ENCODE measurements at places on chromosomes 3 and 15. TPM values are rescaled to one million over a fixed set of nuclear protein-coding genes. Genes with fewer than 3 reads are reported as not detected.

GRCh38 chr3:49198161-49198560, 26.8 kb downstream of the KLHDC8B start:
- no peak for DNase-seq

DNA sequence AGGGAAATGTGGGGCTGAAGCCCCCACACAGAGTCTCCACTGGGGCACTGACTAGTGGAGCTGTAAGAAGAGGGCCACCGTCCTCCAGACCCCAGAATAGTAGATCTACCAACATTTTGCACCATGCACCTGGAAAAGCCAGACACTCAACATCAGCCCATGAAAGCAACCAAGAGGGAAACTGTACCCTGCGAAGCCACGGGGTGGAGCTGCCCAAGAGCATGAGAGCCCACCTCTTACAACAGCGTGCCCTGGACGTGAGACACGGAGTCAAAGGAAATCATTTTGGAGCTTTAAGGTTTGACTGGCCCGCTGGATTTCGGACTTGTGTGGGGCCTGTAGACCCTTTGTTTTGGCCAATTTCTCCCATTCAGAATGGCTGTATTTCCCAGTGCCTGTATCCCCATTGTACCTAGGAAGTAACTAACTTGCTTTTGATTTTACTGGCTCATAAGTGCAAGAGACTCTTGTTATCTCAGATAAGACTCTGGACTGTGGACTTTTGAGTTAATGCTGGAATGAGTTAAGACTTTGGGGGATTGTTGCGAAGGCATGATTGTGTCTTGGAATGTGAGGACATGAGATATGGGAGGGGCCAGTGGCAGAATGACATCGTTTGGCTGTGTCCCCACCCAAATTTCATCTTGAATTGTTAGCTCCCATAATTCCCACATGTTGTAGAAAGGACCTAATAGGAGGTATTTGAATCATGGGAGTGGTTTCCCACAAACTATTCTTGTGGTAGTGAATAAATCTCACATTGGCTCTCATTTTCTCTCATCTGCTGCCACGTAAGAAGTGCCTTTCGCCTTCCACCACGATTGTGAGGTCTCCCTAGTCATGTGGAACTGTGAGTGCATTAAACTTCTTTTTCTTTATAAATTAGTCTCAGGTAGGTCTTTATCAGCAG, 105.8 kb downstream of the CBLB start:
- DNase-seq = no peak

- DNase-seq = no peak
Measured at GRCh38 chr15:77775373-77775772, 142.7 kb upstream of the LINGO1 start.

- no peak for DNase-seq
Measured at GRCh38 chr3:39808467-39809180, 785 bp upstream of the MYRIP start.

Gene GPR27
- total RNA-seq = 0.79 TPM

- DNase-seq = no peak
Measured at GRCh38 chr3:113439606-113440005, 1.7 kb downstream of the CFAP44 start.

Gene IQGAP1
- total RNA-seq = 82.8 TPM

Gene TTC14
- 54.9 TPM for total RNA-seq

DNA sequence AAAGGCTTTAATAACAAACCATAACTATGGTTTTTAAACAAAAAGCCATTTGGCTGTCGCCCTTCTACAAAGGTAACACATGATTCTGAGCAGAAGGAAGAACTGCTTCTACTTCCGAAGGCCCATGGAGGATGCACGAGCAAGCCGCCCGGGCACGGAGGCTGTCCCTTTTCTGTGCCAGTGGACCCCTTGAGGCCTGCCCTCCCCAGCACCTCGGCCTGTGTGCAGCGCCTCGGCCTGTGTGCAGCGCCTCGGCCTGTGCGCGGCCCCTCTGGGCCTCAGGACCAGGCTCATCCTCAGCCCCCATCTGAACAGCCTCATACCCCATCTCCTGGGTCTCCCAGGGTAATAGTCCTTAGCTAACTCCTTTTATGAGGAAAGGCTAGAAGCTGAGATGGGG, 329.5 kb downstream of the OCA2 start:
- DNase-seq = no peak

All from transverse colon (tissue), 4 donors.